ENCODE measurements at places on chromosomes 3 and 15.

GRCh38 chr3:73490453-73491286, 134.1 kb downstream of the PDZRN3 start:
- DNase-seq, result no peak

DNA sequence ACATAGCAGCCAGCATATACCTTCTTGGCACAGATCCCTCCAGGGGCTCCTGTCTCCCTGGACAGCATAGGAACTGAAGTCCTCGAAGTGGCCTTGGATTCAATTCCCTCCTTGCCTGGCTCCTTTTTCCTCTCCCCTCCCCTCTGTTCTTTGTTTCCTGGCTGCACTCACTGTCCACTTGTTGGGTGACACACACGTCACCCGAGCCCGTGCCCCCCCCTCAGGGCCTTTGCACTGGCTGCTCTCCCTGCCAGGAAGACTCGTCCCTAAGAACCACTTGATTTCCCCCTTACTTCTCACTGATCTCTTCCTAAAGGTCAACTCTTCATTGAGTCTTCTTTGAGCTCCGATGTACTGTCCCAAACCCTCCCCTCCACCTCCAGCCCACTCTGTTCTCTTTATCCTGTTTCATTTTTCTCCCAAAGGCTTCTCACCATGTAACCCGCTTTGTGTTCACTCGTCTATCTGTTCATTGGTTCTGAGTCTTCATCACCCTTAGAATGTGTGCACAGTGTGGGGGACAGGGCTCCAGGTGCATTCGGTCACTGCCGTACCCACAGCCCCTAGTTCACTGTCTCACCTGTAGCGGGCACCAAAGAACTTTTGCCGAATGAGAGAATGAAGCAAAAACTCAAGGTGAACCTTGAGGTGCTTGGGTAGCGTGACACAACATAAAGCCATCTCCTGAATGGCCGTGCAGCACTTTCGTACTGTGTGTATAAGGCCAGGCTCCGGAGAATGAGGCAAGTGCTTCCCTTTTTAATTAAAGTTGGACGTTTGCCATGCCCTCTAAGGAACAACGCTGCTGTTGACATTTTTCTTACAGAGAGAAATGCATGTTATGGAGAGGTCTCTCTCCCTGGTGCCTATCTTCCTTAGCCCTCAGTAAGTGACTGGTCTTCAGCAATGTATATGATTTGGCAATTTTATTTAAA, 74.0 kb downstream of the CHRNA7 start:
- DNase-seq, result peak; percentile 18

- DNase-seq, result no peak
These were observed 18.9 kb upstream of the RPL29 start for GRCh38 chr3:52014613-52015012.

DNA sequence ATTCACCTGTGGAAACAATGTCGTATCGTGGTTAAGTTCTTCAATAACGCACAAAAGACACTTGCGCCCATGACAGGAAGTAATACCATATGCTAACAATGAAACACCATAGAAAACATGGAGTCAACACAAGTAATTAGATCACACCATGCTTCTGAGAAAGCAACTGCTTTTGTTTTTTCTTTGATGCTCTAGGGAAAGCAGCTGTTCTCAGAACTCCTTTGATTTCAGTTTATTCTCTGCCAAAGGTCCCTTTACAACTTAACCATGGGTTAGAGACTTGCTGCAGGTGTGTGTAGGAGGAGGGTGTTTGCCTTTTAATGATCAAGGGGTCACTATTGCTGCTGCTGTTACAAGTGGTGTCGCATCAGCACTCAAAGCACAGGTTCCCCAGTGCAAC, 324.0 kb upstream of the SLCO3A1 start:
- no peak for DNase-seq

- peak; percentile 36 for DNase-seq
These were observed 1.8 kb upstream of the MYL3 start for GRCh38 chr3:46865031-46865507.

DNA sequence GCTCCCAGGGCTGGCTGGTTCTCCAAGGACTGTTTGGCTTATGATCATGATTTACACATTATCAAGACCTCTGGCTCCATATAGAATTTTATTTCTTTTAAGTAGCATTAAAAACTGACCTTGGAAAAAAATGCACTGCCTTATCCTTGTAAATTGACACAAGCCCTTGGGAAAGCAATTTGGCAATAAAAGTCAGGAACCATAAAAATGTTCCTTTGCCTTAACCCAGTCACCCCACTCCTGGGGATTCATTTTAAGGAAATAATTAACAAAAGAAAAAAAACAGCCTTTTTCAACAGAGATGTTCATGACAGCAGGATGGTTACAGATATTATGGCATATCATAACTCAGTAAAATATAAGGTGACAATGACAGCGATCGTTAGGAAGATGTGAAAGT, 51.6 kb upstream of the NR2E3 start:
- DNase-seq, result no peak

- no peak for DNase-seq
These were observed 24.1 kb downstream of the ZBTB38 start for GRCh38 chr3:141392416-141392815.

- no peak for DNase-seq
These were observed 1.5 kb upstream of the IDH2 start for GRCh38 chr15:90103701-90104329.

DNA sequence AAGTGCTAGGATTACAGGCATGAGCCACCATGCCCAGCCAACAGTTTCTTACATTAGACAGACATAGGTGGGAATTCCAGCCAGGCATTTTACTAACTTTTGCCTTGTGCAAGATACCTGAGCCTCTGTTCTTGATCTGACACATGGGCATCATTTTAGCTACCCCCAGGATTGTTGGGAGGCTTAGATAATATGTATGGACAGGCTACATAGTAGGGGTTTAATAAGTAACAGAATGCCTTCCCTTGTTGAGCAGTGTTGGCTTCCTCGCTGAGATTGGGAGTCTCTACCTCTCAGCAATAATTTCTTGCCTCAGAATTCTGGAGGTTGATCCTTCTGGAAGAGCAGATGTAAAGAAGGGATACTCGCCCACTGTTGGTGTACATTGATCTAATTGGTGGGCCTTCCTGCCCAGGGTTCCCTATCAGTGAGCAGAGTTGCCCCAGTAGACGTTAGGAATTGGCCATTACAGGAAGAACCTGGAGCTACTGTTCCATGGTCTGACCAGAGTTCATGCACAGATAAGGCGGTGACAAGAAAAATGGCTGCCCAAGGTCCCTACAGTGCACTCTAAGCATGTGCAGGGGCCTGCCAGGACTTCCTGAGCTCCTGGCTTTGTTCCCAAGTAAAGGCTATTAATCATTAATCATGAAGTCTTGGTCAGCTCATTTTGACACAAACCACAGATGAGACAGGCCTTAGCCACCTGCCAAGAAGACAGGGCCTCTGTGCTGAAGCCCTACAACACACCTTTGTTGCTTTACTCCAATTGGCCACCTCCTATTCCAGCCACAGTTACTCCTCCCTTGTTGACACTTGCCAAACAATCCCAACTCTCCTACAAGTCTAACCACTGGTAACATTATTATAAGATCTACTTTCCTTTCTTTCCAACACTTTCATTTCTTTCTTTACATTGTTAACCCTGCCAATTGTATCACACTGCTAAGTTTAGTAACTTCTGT, 5.0 kb upstream of the IL17RE start:
- no peak for DNase-seq

- no peak for DNase-seq
These were observed 13.5 kb upstream of the DNAH1 start for GRCh38 chr3:52302426-52303145.

- DNase-seq, result no peak
These were observed 221.8 kb downstream of the FEZF2 start for GRCh38 chr3:62151591-62151990.

DNA sequence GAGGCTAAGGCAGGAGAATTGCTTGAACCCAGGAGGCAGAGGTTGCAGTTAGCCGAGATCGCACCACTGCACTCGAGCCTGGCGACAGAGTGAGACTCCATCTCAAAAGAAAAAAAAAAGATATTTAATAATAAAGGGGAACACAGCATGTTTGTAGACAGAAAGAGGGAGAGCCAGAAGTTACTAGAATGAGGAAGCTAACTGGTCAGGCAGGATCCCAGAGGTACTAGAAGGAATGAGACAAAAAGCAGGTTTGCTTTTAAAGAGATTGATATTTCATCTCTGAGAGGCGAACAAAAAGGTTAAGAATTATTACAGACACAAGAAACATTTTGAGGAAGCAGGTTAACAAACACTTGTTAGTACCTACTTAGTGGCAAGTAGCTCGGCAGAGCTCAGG, 9.2 kb downstream of the CD200R1 start:
- no peak for DNase-seq

GRCh38 chr15:69974321-69974720, 123.4 kb downstream of the TLE3 start:
- no peak for DNase-seq

DNA sequence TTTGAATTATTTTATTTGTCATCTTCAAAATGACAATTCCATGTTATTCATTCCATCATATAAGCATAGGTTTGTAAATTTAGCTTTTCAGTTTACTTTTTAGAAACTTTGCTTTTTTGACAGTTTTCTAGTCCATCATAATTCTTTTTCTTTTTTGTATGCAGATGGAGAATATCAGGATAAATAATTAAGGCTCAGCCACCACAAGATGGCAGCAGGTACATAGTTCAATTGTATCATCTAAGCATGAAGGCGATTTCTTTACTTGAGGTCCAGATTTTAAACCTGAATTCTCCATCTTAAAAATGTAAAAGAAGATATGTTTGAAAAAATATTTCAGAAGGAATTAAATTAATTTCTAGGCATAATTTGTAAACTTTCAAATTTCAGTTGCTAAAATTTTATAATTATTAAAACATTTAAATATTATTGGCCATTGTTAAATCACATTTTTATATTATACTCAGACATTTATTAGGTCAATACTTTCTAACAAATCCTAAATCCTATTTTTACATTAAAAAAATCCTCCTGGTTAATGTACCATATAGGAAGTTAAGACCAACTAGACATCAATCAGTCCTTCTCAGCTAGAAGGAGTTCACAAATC, 15.1 kb downstream of the PLSCR5 start:
- DNase-seq, result peak; percentile 48

- no peak for DNase-seq
These were observed at the start of gene SHC4 for GRCh38 chr15:48963524-48964113. TSS of gene SHC4 (minus strand) at chr15:48963919. CDS start at chr15:48963015, 904 bp downstream.

DNA sequence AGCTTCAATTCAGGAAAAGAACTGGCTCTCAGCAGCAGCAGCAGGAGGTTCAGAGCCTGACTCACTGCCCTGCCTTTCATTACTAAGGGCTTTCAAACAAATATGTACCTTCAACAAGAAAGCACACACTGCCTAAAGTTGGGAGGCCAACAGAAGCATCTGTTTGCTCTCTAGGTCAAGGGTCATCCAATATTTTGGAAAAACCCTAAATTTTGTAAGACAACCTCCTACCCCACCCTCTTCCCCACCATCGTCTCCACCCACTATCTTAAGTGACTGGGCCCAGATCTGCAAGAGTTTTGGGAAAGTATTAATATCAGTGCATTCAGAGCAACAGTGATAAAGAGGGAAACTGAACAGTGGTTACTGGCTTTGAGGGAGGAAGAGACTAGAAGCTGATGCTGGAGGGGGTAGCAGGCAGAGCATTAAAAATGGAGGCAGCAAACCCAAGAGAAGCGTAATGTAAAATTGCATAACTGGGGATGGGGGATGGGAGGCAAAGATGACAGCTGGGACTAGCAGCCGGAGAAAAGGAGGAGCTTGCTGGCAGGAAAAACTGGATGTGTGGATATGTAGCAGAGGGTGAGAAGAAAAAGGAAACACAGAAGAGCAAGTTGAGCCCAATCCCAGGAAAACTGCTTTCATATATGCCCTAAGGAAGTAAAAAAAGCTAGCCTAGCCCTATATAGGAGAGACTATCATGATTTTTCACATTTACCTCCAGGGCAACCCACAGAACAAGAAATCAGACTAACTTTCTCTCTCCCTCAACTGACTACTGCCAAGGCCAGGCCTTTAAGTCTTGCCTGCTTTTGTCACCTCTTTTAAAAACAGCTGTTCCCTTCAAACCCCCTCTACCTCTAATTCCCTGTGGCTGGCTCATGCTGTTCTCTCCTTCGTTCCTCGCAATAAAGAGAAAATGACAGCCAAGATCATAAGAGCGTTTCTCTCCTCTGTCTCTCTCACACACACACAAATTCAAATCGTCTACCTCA, 31.4 kb downstream of the NPTN start:
- peak; percentile 15 for DNase-seq

- no peak for DNase-seq
These were observed 124.4 kb upstream of the TOPAZ1 start for GRCh38 chr3:44117239-44117638.

GRCh38 chr3:100027321-100027720, 87.0 kb downstream of the FILIP1L start:
- no peak for DNase-seq

DNA sequence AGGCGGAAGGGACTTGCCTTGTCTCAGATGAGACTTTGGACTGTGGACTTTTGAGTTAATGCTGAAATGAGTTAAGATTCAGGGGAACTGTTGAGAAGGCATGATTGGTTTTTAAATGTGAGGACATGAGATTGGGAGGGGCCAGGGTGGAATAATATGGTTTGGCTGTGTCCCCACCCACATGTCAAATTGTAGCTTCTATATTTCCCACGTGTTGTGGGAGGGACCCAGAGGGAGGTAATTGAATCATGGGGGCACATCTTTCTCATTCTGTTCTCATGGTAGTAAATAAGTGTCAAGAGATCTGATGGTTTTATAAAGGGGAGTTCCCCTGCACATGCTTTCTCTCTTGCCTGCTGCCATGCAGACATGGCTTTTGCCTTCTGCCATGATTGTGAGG, 89.2 kb downstream of the CGGBP1 start:
- no peak for DNase-seq

GRCh38 chr3:134858441-134859035, 63.5 kb downstream of the EPHB1 start:
- DNase-seq, result no peak

- DNase-seq, result no peak
These were observed 54.2 kb downstream of the PHLDB2 start for GRCh38 chr3:111913163-111913763.

DNA sequence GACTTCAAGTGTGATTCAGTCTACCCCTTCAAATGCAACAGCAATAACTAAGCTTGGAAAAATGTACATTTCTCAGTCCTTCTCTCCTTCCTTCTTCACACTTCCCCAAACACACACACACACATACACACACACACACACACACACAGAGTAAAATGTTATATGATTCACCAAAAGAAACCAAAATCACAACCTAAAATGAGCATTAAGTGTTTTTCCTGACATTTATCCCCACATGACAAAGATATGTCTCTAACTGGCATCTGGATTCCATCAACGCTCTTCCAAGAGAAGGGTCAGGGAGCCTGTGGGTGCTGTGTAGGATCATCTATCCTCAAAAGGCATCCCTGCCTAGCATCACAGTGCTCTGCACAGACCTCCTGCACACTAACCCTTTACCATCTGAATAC, 21.0 kb downstream of the PDZRN3 start:
- no peak for DNase-seq
